Activated T-cell treated with anti-CD3 and anti-CD28 coated beads for 48 hours (primary cell): ENCODE measurements at places on chromosomes 3 and 15.
A peak's percentile ranks its signal among the peaks of the same experiment; 100 is the strongest.

DNA sequence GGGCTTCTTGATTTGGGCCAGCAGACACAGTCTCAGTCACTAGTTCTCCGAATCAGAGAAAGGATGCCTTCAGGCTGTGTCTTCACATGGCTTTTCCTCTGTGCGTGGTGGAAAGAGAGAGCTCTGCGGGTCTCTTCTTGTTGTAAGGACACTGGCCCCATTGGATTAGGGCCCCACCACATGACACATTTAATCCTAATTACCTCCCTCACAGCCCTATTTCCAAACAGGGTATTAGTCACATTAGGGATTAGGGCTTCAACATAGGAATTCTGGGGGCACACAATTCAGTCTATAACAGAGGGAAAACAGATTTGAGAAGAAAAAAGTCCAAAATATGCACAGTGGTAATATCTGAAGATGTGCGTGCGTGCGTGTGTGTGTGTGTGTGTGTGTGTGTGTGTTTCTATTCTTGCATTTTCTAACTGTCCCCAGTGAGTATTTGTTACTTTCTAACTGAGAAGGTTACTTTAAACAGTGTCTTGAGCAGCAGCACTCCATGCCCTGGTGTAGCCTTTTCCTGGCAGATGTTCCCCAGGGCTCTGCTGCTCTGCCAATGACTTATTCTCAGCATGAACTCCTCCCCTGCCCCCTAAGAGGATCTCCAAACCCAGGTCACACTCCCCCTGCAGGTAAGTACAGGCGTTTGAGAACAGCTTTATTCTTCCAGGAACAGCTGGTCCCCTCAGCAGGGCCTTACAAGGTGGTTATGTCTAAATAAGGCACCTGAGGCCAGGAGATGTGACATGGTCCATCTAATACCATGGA is 72.9 kb downstream of the RPL39L start:
- peak; percentile 24 for DNase-seq

GRCh38 chr3:104907507-104907906 is 459.2 kb upstream of the ALCAM start:
- DNase-seq: no peak

- no peak for DNase-seq
These were observed 45.0 kb upstream of the GK5 start for GRCh38 chr3:142270407-142270806.

DNA sequence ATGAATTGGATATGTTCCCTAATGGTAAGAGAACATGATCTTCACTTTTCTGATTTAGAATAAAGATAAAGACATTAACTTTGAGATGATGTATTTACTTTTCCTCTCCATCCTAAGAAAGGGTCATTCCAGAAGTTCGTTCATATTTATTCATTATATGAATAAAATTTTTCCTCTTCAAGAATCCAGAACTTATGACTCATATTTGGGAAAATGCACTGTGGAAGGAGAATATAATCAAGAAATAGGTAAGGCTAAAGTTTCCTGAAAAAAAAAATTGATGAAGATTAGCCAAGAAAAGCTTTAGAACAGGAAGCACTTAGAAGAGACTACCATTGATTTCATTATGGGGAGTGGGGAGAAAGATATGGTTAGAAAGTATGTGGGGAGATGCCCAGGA is 36.5 kb upstream of the CBLB start:
- DNase-seq: no peak

DNA sequence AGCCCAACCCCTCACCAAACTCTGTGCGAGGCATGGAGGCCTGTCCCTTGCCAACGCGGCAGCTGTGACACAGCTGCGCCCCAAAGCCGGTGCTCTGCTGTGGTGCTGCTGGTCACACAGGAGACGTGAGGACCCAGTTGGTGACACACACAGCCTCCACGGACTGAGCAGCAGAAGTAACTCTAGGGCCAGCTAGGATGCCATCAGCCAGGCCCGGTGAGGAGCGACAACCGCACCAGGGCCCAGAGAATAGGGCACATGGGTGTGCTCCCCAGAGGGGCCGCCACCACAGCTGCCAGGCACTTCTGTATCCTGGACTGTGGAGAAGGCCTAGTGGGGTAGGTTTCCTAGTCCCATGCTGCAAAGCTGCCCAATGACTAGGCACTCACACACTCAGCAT is 10.7 kb downstream of the ZXDC start:
- DNase-seq: no peak

GRCh38 chr15:66966256-66966655 is 99.1 kb upstream of the SMAD3 start:
- no peak for DNase-seq

DNA sequence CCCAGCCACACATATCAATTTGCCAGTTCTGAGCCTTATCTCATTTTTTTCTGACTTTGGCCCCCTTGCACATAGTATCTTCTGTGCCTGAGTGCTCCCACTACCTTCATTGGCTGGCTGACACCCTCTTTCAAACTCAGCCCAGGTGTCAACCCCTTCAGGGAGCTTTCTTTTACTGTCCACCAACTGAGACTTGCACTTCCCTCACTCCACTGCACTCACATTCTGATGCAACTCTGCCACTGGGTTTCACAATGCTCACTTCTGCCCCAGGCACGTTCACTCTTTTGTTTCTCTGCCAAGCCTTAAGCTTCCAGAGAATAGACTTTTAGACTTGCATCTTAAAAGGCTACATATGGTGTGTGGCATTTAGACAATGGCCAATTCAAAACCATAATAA is 101.5 kb upstream of the CBLB start:
- DNase-seq: no peak

DNA sequence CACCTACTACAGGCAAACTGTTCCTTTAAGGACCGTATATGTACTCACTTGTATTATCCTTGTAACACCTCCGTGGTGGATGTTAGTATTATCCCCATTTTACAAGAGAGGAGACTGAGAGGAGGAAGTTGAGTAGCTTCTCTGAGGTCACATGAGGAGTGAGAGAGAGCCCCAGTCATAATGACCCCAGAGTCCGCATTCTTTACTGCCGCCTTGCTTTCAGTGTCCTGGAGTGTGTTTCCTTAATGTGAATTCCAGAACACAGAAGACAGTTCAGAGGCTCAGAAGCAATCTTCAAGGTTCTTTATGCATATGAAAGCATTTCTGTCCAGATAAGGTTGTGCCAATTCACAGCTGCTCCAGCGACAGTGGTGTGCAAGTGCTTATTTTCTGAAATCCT is 199.2 kb downstream of the CACNA2D3 start:
- DNase-seq: no peak

- DNase-seq: no peak
These were observed 57.6 kb downstream of the SSR3 start for GRCh38 chr3:156497326-156497725.

- no peak for DNase-seq
These were observed 319 bp upstream of the TP63 start for GRCh38 chr3:189630767-189631372.
